H4 (cell line): ENCODE measurements at places on chromosomes 1 and 21. TPM values are rescaled to one million over a fixed set of nuclear protein-coding genes. Genes with fewer than 3 reads are reported as not detected.

The IL20 gene
- total RNA-seq: not detected in 2 replicates

DNA sequence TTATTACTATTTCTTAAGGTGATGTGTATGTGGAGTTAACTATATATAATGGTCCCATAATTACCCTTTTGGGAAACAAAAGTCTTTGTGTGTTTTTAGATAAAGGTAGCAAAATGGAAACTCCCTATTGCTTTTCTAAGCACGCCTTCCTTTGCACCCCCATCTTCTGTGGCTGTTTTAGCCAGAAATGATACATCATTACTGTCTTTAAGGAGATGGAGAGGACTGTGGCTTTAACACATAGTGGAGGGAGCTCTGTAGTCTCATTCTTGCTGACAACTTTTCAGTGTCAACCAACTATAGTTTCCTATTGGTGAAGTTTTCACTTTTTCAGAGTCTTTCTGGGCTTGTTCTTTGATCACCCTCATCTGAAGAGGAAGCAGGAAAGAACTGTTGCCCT is 1.0 kb downstream of the APOBEC4 start:
- DNase-seq: no peak

GRCh38 chr1:234135501-234135900 is 231.0 kb downstream of the SLC35F3 start:
- DNase-seq: no peak

GRCh38 chr1:172180501-172181285 is 239.8 kb upstream of the C1orf105 start:
- DNase-seq: peak; percentile 20

DNA sequence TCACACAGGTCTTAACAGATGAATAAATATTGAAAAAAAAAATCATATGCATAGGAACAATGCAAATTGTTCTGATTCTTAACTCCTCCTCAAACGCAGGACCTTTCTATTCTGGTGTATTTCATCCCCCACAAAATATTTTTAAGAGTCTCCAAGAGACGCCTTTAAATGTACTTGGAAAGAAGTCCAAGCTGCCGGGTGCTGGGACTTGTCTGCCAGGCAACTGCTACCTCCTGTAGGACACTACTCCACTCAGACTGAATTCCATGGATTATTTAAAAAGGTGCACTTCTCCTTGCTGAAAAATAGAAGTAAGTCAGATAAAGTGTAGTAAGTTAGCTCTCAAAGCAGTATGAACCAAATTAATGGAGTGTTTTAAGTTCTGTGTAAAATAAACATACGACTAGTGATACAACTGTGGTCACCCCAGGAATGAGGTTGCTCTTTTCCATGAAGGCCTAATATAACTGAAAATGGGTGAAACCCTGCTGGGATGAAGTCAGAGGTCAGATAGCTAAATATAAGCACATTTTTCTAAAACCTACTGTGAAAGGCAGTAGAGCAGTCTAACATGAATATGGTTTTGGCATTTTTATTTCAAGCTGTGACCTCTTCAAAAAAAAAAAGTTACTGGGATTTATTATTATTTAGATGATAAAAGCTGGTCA is 189.2 kb upstream of the PBX1 start:
- peak; percentile 23 for DNase-seq

DNA sequence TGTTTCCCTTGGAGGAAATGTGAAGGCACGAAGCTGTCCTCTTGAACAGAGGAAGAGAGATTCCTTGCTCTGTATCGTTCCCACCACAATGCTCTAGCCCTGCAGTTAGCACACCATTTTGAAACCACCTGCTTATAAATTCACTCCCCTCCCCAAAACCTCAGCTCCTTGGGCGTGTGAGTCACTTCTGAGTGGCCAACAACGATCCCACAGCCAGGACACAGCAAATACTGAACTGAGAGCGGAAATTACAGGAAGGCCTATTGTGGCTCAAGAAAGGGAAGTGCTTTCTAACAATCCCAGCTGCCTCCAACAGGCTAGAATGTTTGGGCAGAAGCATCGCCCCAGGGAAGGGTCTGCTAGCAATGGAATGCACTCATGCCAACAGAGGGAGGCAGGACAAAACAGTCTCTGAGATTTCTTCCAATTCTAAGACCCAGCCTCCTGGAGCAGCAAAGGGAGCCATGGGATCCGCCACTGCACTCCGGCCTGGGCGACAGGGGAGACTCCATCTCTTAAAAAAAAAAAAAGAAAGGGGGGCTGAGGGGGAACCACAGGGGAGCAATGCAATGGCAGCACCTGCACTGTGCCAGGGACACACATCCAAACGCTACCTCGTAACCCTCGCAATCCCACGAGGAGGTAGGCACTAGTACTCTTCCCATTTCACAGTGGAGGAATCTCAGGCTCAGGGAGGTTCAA is 1.9 kb downstream of the TMEM53 start:
- peak; percentile 95 for DNase-seq

DNA sequence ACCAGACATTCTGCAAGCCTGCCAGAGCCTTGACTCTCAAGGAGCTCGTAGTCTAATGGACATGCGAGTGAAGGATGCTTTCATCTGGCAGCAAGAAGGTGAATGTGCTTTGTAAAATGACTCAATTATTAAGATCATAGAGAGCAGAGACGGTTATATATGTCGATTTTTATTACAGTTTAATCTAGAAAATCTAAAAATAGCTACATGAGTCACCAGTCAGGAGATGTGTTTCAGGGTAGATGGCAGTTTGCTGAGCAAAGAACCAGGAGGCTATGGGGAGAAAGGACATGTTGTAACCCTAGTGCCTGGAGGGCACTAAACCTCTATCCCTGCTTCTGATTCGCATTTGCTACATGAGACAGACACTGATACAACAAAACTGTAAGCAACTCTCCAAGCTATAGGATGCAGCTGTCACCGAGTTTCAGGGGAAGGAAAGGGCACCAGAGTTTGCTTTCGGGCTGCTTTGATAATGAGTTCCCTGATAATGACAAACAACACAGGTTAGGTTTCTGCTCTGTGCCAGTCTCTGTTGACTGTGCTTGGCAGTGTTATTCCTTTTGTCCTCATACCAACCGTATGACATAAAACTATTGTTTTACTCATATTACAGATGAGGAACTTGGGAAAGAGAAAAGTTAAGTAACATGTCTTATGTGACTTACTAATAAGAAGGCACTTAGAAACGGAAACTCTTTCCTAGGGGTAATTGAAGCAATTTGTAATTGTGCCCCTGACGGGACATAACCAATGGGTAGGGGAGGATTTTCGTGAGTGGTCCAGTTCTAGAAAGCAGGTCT is 43.2 kb downstream of the C1orf198 start:
- peak; percentile 58 for DNase-seq

GRCh38 chr21:15018382-15018781 is 46.4 kb downstream of the NRIP1 start:
- no peak for DNase-seq

The CFAP45 gene
- 0.21 and 0.62 TPM in 2 replicates for total RNA-seq

- DNase-seq: no peak
These were observed 21.8 kb upstream of the RGS1 start for GRCh38 chr1:192553741-192554140.

GRCh38 chr1:93769777-93770176 is 88.1 kb upstream of the BCAR3 start:
- no peak for DNase-seq

- no peak for DNase-seq
These were observed 1.4 kb upstream of the RABIF start for GRCh38 chr1:202890392-202890791.

- no peak for DNase-seq
These were observed 151.5 kb downstream of the ST6GALNAC5 start for GRCh38 chr1:77018761-77019160.

The NBPF4 gene
- total RNA-seq: not detected in 2 replicates

DNA sequence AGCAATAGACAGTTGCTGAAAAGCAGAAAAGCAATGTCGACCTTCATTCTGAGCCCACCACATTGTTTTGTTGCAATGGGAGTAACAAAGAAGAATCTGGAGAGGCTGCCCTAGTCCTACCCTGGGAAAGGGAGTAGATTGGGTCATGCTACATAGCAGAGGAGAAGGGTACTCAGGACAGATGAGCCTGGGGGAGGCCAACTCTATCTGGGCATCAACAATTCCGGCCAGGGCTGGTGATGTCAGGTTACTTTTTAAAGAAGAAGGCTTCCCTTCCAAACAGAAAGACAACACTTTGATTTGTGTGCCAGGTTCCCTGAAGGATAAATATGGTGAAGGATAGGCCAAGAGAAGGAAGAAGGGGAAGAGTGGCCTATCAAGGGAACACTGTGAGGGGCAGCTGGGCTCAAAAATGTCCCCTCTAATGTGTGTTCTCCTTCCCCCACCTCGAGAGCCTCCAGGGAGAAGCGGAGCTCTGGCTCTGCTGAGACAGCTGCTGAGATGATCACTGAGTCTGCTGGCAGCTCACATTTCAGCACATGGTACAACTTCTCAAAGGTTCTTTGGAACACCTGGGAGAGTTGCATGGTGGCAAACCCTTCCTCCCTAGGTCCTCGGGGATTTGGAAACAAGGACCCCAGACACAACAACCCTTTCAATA is 3.2 kb upstream of the ADIPOR1 start:
- DNase-seq: no peak

The S100A14 gene
- not detected in 2 replicates for total RNA-seq

The PTGS2 gene
- 17.0 and 22.1 TPM in 2 replicates for total RNA-seq

The HES3 gene
- not detected in 2 replicates for total RNA-seq

- peak; percentile 55 for DNase-seq
These were observed 116.0 kb downstream of the TTLL7 start for GRCh38 chr1:83882906-83883305.

DNA sequence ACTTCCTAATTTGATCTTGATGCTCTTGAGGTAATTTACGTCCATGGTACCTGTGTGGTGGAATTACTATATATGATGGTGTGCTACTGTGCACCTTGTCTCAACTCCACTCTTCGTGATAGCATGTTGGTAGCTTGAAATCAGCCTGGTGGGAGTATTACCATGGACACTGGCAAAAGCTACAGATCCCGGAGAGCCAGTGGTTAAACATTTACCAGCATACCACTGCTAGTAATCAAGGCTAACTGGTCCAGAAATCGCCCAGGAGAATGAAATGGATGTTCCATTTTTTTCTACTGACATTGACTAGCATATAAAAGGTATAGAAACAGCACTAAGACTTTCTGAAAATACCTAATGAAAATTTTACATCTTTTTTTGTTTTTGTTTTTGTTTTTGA is 30.6 kb downstream of the ELK4 start:
- DNase-seq: no peak

DNA sequence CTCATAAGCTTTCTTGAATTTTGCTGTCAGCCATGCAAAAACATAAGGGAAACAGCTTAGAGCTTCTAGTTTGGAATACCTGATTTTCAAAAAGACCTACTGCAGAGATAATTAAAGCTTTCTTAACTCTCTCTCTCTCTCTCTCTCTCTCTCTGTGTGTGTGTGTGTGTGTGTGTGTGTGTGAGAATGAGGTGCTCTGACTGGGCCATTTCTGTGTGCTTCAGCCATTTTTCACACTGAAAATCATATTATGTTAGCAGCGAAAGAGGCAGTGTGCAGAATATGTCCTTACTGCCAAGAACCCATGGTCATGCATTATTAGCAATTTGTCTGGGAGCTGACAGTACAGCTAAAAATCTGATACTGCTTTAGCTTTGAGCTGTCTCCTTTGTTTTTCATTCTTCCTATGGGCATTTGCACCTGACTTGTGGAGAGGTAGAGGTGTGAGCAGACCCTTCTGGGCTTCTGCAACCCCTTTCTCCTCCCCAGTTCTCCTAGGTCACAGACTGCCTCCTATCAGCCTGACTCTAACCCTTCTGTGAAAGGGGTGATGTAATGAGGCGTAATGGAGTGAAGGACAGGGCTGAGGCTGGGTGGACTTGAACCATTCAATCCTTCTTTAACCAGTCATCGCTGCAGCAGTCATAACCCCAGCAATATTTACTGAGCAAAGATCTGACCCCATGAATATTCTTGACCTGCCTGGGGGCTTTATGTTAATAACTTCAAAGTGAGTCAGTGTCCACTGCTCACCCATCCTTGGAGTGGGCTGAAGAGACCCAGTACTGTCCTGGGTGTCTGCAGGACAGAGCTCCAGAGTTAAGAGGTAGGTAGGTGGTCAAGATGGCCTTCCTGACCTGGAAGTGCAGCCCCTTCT is 61.2 kb downstream of the SYT6 start:
- DNase-seq: no peak

The KRTAP13-2 gene
- total RNA-seq: not detected in 2 replicates

The CNIH3 gene
- total RNA-seq: 0.41 and 2.5 TPM in 2 replicates

The FAM72B gene
- 4.5 and 11.2 TPM in 2 replicates for total RNA-seq

The PROX1 gene
- 0.14 and 0.21 TPM in 2 replicates for total RNA-seq

GRCh38 chr1:46757247-46757955 is 38.5 kb upstream of the EFCAB14 start:
- DNase-seq: no peak

GRCh38 chr1:98342566-98342965 is 319.0 kb upstream of the SNX7 start:
- no peak for DNase-seq

The RHCE gene
- 0.10 TPM in 1 of 2 replicates, not detected in the other for total RNA-seq

The NPPA gene
- not detected in 2 replicates for total RNA-seq

The LCE3D gene
- not detected in 2 replicates for total RNA-seq

- no peak for DNase-seq
These were observed 148.6 kb downstream of the TIAM1 start for GRCh38 chr21:31195334-31196015.

DNA sequence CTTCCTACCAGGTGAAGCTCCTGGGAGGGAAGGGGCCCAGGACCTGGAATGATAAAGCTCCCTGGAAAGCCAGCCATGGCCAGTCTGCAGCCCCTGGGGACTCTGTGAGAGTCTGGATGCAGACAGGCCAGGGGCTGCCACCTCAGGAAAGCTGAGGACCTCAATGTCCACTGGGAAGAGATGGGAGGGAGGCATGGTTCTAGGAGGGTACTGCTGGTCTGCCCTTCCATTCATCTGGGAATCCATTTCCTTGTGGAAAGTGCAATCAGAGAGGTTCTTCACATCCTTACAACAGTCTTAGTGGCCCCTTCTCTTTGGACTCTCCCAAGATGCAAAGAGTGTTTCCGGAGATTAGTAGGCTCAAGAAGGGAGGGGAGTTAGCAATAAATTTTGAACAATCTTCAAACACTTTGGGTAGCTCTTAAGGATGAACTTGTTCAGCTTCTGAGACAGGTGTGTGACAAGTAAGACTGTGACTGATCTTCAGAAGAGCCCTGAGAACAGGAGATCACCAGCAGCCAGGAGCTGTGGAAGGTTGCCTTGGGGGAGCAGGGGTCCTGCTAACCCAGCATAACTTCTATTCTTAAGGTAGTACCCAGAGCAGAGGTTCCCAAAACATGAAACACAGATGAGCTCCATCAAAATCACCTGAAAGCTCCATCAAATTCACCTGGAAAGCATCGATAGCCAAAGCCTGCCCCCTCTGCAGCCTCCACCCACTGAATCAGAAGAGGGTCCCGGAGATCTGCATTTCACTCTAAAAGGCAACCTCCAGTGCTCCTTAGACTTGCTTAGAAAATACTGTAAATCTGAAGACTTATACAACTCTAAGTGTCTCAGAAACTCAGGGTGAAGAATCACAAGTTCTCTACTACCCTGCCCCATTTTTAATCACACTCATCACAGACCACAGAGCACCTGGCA is 616 bp upstream of the LAX1 start:
- no peak for DNase-seq
